ENCODE measurements at places on chromosomes 2 and 18.
A peak's percentile ranks its signal among the peaks of the same experiment; 100 is the strongest.

GRCh38 chr18:4751523-4751922 lies 296.4 kb upstream of the DLGAP1 start:
- no peak for DNase-seq

DNA sequence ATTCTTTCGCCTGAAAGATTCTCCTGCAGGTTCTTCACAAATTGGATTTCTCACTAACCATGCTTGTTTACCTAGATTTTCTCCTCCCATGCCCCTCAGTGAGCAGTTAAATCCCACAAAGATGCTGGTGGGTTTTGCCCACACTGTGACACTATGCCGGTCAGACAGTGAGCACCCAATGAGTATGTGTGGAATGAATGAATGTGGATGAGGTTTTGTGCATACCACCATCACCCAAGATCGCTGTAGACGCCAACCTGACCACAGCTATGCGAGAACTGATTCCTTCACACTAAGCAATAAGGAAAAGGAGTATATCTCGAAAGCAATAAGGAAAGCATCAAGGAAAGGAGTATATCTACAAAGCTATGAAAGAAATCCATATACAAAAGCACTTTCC lies 116.7 kb downstream of the PID1 start:
- DNase-seq = no peak

- DNase-seq = no peak
Measured at GRCh38 chr2:70767079-70767698, 811 bp downstream of the ADD2 start.

- DNase-seq = no peak
Measured at GRCh38 chr2:174760845-174761473, 3.3 kb downstream of the CHRNA1 start.

- DNase-seq = no peak
Measured at GRCh38 chr18:7657050-7657449, 89.9 kb downstream of the PTPRM start.

- no peak for DNase-seq
Measured at GRCh38 chr2:201059961-201060755, 11.3 kb downstream of the HYCC2 start.

- no peak for DNase-seq
Measured at GRCh38 chr2:72917138-72917876, at the start of gene EMX1. EMX1 (plus strand) TSS chr2:72917519; CDS start chr2:72917853, 334 bp downstream.

DNA sequence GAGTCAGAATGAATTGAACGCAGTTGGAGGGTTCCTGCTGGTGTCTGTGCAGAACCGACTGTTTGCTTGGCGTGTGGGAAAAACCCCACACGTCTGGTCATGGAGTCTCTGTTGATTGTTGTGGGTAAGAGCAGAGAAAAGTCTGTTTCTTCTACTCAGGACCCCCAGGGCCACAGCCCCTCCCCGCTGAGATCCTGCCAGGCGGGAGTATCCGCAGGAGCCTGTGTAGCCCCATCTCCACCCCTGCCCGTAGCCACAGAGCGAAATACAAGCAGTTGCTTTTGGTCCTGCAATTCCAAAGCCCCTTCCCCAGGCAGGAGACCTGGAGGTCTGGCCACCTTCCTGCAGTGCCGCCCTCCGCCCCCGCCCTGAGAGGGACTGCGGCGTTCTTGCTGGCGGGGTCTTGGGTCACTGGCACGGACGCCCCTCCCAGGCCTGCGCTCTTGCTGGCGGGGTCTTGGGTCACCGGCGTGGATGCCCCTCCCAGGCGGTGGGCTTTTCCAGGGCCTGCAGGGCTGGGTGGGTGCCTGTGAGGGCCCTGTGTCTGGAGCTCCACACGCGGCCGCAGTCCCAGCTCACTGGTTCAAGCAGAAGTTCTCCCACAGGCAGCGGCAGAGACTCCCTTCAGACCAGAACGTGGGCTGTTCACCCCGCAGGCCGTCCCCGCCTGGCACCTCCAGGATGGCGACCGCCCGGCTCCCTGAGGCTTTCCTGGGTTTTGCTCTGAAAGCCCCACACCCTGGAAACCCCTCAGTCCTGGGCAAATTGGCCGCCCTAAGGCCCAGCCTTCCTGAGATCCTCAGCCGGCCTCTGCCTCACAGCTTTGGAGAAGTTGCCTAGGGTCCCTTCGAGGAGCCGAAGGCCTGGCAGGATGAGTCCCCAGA lies 76.0 kb upstream of the CTDP1 start:
- no peak for DNase-seq

- DNase-seq = no peak
Measured at GRCh38 chr2:129087133-129087813, 768.6 kb upstream of the HS6ST1 start.

- no peak for DNase-seq
Measured at GRCh38 chr18:47587587-47587986, 336.1 kb upstream of the SKOR2 start.

- DNase-seq = no peak
Measured at GRCh38 chr2:71831193-71831577, 316.5 kb downstream of the CYP26B1 start.

DNA sequence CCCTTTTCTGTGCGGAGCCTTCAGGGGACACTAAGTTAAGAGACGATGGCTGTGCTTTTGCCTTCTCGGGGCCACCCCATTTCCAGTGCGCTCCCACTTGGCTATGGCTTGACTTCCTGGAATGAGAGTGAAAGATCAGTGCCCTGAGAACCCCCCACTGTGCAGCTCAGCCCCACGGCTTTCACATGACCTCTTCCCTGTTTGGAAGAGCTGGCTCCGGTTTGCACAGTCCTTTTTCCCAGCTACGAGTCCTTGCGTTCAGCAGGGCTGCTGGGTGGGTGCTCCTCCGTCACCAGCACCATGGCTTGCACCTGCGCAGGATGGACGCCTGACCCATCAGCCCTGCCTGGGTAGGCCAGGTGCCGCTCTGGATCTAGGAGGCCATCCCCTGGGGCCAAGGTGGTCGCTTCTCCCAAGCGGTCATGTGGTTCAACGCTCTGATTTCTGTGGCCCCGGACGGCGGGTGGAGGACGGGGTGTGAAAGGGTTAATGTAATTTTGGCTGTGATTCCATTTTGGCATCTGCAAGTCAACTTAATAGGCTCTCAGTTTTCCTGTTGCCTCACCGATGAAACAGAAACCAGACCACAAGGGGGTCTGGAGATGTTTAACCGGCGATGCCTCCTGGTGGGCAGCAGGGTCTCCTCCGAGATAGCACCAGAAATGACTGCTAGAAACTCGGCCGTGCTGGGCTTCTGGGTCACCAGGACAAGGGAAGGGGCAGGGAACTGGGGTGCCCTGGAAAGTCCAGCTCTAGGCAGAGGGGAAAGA lies 113.1 kb upstream of the HAAO start:
- DNase-seq = no peak

DNA sequence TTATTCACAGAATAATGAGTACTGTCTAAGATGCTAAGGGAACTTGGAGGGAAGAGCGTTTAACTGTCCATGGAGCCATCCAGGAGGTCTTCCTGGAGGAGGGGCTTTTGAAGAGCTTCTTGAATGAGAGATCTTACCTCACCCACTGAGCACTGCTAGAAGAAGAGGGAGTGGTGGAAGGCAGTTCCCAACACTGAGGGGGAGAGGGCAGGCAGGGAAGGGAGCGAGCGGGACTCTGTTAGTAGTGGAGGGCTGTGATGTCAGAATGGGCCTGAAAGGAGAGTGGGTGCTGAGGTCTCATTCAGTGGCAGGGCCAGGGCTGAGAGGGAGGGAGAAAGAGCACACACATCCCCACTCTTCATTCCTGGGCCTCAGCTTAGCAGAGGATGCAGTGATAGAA lies 65.0 kb downstream of the NCK2 start:
- no peak for DNase-seq

DNA sequence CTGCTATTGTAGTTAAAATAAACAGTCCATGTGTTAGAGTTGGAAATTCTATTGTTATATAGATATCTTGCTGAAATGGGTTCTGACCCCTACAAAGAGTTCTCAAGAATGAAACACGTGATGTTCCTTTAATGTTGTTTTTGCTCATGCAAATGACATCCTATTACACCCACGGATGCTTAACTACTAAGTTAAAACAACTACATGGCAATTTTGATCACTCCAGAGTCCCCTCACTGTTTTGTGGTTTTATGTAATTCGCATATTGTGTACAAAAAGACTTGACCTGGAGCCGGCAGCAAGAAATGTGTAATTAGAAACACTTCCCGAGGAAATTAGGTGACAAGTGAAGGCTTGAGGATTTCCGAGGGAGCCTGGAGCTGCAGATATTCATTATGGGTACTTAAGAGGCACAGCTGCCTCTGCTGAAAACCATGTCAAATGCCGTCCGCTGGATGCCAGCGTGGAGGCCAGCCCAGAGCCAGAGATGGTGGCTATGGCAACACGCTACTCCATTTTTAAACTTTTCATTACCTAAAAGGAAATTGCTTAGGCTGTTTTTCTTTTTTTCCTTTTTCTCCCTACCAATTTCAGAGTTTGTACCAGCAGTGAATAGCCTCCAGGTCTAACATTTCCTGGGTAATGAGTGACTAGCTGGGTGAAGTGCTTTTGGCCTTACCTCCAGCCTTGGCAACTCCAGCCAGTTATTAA lies 21.0 kb upstream of the CABLES1 start:
- DNase-seq = no peak

DNA sequence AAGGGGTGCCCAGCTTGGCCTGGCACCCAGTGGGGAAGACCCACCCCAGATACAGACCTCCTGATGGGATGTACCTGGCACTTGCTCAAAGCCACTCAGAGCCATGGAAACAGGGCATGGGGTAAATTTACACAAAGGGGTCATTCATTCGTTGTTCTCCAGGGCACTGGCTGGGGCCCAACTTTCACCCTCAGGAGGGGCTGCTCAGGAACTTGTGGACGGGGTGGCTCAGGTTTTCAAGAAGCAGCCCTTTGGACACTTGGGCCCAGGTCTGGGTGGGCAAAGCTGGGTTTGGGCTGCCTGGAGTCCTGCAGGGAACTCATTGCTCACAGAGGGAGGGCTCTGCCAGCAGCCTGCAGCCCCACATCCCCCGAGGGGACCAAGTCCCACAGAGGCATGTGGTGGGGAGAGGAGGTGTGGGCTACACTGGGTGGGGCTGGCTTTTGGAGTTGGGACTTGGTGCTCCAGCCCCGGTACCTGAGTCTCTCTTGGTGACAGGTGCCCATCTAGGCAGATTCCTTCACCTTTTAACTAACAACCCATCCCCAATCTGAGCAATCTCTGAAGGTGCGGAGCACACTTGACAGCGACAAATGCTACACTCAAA lies 172.3 kb downstream of the CELF4 start:
- no peak for DNase-seq

- DNase-seq = no peak
Measured at GRCh38 chr2:138504546-138505235, 3.1 kb downstream of the SPOPL start.

- no peak for DNase-seq
Measured at GRCh38 chr2:101337877-101338276, 29.4 kb upstream of the RNF149 start.

DNA sequence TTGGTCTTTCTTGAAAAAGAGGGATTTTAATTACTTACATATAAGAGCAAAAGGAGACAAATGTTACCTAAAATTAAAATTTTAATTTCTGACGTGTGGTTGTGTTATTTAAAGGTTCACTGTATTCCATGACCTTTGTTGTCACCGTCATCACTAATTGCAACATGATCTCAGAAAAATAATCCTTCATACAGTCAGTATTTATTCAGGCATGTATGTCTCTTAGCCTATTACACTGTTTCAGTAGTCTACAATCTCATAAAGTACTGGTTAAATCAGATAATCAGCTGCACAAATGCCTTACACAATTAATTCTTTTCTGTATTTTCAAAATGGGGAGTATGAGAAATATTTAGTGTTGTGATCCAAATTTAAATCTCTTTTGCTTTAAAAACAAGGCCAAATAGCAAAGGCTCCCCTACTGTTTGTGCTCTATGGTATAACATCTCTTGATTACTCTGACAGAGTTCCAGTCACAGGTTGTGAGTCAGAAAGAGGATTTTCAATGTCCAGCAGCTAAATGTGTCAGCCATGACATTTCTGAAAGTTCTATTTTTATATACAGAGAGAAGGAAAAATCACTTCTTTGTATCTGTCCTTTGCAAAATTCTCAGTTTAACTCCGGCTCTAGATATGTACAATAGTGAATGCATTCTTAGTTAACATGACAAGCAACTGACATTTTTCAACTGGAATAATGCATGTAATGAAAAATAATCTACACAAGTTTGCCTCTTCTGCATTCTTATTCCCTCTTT lies 184.0 kb downstream of the FIGN start:
- peak; percentile 21 for DNase-seq

GRCh38 chr18:36012891-36013290 lies 40.4 kb downstream of the RMP24 start:
- DNase-seq = no peak

GRCh38 chr2:178858896-178859625 lies 51.8 kb upstream of the TTN start:
- no peak for DNase-seq

GRCh38 chr2:24621779-24622538 lies 130.9 kb downstream of the NCOA1 start:
- no peak for DNase-seq

- DNase-seq = peak; percentile 80
Measured at GRCh38 chr18:8946066-8946838, 156.2 kb upstream of the NDUFV2 start.

DNA sequence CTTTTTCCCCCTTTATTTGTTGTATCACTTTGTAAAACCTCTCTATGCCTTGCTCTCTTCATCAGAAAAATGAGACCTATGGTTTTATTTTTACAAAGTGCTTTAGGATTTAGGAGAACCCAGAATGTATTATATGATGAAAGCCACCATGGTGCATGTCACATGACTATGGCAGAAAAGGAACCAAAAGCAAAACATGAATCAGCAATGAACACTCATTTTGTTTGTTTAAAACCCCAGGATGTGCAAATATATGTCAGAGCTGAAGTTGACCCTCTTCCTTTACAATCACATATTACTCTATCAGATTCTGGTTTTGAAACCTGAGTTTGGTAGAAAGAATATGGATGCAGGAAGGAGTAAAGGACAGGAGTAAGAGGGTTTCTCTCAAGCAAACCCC lies 70.0 kb downstream of the FIGN start:
- no peak for DNase-seq

GRCh38 chr2:62270728-62271127 lies 74.8 kb downstream of the B3GNT2 start:
- no peak for DNase-seq

- no peak for DNase-seq
Measured at GRCh38 chr18:57668021-57668420, 46.4 kb upstream of the NARS1 start.

GRCh38 chr2:233700028-233700635 lies 7.4 kb downstream of the UGT1A6 start:
- DNase-seq = no peak

DNA sequence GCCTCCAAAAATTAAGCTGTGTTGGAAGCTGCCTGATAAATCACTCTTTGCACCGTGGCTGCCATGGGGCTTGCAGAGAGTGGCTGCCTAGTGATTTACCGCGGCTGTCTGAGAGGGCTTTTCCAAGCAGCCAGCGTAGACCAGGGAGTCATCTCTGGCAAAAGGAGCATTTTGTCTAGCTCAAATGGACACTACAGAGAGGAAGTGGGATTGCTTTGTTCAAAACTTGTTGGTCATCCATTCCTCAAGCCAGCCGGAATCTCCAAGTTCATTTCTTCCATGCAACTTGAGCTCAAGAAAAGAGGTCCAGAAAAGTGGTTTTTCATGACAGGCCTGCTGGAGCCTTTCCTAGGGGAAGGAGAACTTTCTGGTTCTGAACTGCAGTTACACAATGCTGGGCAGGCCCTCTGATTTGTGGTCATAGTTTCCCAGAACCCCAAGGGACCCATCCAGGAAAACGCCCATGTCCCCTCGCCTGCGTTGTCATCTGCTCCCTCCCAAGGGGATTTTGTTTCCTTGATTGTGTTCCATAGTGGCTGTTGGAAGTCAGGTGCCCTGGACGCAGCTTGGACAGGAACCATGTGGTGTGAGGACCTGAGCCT lies 108.1 kb downstream of the TRIB2 start:
- no peak for DNase-seq

GRCh38 chr2:86290596-86291327 lies 46.7 kb downstream of the REEP1 start:
- no peak for DNase-seq

- no peak for DNase-seq
Measured at GRCh38 chr2:144252694-144253093, 267.2 kb downstream of the ZEB2 start.
